ENCODE measurements at places on chromosomes 6 and 20. TPM values are rescaled to one million over a fixed set of nuclear protein-coding genes. Genes with fewer than 3 reads are reported as not detected.

Gene SPATA25
- total RNA-seq = 0.42 TPM

Gene CCN6
- not detected for total RNA-seq

DNA sequence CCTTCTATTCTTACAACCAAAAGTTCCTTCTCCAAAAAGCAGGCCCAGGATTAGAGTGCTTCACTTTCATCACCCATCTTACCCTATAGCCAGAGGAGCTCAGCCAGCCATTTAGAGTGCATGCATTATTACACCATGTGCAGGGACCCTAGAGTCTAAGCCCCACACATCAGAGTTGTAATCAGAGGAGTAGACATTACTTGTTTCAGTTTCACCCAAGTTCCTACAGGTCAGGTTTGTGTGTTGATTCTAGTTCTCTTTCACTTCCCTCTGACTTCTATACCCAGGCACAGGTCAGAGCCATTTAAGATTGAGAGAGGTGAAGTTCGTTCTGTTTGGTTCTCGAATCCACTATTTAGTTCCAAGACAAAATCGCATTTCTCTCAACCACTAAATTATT is 16.3 kb upstream of the ARFGEF3 start:
- no peak overlapping the region for H3K4me3 ChIP-seq
- no peaks in the 10 kb centered on the region for H3K4me1 ChIP-seq
- no peaks in the 10 kb centered on the region for H3K27me3 ChIP-seq

DNA sequence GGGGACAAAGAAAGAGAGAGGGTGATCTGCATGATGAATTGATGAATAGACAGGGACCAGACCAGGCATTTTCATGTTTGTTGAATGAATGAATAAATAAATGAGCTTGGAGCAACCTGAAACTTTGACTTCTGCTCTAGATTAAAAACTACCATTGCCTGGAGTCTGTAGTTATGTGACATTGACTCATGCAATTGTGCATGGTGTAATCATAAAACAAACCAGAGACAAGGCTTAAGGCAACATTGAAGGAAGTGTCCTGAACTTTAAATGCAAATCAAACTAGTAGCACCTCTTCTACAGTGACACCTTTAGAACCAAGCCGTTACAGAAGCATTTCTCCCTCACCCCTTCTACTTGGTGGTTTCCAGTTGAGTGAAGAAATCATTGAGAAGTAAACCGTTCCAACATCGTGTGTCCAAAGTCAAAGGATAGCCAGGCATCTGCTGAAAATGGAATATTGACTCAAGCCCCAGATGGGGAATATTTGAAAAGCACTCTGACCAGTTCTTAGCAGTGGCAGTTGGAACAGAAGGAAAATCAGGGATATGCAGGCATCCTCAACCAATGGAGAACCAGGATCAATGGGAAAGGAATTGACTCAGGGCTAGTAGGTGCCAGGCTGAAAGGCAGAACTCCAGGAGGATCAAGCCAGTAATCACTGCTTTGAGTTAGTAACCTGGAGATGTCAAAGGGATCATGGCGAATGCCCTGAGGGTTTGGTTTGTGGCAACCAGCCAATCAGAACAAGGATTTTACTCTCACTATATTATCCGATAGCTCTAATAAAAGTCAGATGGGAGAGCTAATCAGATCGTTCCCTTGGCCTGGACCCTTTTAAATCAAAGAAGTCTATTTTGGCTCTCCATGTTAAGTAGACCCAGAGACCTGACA is 171.2 kb upstream of the TSHZ2 start:
- H3K4me3 ChIP-seq = no peak overlapping the region
- no peak overlapping the region for H3K27ac ChIP-seq
- no peaks in the 10 kb centered on the region for H3K4me1 ChIP-seq
- DNase-seq = no peak
- H3K27me3 ChIP-seq = no peaks in the 10 kb centered on the region

Gene PTCHD4
- total RNA-seq = 1.1 TPM

DNA sequence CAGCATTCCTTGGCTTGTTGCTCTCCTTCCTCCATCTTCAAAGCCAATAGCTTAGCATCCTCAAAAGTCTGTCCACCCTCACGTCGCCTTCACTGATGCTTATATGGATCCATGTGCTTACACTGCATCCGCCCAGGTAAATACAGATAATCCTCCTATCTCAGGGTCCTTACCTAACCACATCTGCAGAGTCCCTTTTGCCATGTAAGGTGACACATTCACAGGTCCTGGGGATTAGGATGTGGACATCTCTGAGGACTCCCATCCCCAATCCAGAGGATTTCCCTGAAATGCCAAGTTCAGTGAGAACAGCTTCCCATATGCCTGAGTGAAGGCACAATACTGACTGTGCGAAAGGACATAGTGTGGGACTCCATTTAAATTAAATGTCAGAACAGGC is 25.4 kb downstream of the FKBP1A start:
- peaks cover 11% of the 10 kb centered on the region for H3K36me3 ChIP-seq
- H3K27me3 ChIP-seq = no peaks in the 10 kb centered on the region
- no peak overlapping the region for H3K27ac ChIP-seq
- peaks cover 6% of the 10 kb centered on the region for H3K4me1 ChIP-seq

GRCh38 chr6:167426651-167427050 is 101.8 kb downstream of the TTLL2 start:
- no peak for DNase-seq
- no peak overlapping the region for H3K4me3 ChIP-seq
- H3K27me3 ChIP-seq = peaks cover 5% of the 10 kb centered on the region
- H3K4me1 ChIP-seq = no peaks in the 10 kb centered on the region

GRCh38 chr6:100366419-100366818 is 98.3 kb downstream of the SIM1 start:
- H3K4me3 ChIP-seq = no peak overlapping the region
- no peaks in the 10 kb centered on the region for H3K36me3 ChIP-seq
- H3K27ac ChIP-seq = no peak overlapping the region
- H3K27me3 ChIP-seq = no peaks in the 10 kb centered on the region
- peak; percentile 15 for DNase-seq

Gene SCUBE3
- total RNA-seq = 0.05 TPM

GRCh38 chr6:161130967-161131766 is 139.6 kb downstream of the MAP3K4 start:
- H3K27me3 ChIP-seq = no peaks in the 10 kb centered on the region
- peaks cover 12% of the 10 kb centered on the region for H3K4me1 ChIP-seq
- DNase-seq = no peak
- H3K36me3 ChIP-seq = no peaks in the 10 kb centered on the region
- H3K27ac ChIP-seq = no peak overlapping the region

Gene KHDC1L
- total RNA-seq = 5.4 TPM

Gene HSPA1L
- total RNA-seq = 0.12 TPM

DNA sequence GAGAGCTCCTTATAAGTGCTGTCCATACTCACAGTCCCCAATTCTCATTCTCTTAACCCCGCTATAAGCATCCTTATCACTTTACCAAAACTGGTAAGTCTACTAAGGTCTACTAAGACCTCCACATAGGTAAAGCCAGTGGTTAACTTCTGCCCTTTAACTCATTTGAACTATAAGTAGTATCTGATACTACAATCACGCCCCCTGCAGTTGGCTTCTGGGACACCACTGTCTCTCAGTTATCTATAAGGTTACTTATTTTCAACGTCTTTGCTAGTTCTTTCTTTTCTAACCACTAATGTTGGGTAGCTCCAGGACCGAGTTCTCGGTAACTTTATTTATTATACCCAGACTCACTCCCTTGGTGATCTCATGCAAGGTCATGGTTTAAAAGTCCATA is 142.6 kb downstream of the ARHGAP18 start:
- no peaks in the 10 kb centered on the region for H3K36me3 ChIP-seq
- H3K4me3 ChIP-seq = no peak overlapping the region
- no peak overlapping the region for H3K27ac ChIP-seq
- peak; percentile 10 for DNase-seq

- peaks cover 29% of the 10 kb centered on the region for H3K27me3 ChIP-seq
- 0 out of 2 replicates have a peak, but pooled peaks cover 4% of the 10 kb centered on the region for H3K4me1 ChIP-seq
- H3K4me3 ChIP-seq = no peak overlapping the region
- no peak overlapping the region for H3K27ac ChIP-seq
These were observed 150.4 kb upstream of the PHACTR3 start for GRCh38 chr20:59453759-59454560.

- no peak for DNase-seq
- H3K4me3 ChIP-seq = no peak overlapping the region
- H3K36me3 ChIP-seq = peaks cover 9% of the 10 kb centered on the region
- H3K4me1 ChIP-seq = peaks cover 87% of the 10 kb centered on the region
These were observed 39.0 kb downstream of the MAN1A1 start for GRCh38 chr6:119310486-119311036.

DNA sequence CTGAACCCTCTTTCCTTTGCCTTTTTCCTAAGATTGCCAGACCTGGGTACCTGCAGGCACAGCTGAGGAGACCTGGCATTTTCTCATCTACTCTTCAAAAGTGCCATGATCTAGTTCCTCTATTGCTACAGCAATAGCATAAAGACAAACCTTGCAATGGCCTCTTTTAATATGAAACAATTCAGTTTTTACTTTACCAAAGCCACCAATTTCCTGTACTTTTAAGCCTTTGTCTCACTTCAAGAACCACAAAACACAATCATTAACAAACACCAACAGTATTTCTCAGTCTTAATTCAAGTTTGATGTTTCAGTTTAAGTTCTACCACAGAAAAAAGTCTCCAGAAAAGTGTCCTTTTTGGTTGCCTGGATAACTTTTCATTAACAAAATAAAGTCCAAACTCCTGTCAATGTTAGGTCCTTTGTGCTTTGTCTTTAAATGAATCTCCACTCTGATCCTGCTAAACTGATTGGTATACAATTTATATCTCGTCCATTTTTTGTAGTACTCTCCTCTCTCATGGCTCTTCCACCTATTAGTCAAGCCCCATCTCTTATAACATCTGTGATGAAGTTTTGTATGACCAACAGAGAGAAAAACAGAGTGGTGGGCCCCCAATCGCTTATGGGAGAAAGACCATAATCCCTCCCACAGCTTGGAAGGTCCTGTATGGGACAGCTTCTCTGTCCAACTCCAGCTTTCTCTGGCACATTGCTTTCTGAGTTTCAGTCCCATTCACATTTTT is 50.5 kb upstream of the THEMIS start:
- no peak for DNase-seq
- H3K27me3 ChIP-seq = no peaks in the 10 kb centered on the region
- H3K27ac ChIP-seq = no peak overlapping the region

GRCh38 chr6:3442431-3443220 is 14.2 kb downstream of the SLC22A23 start:
- no peak overlapping the region for H3K27ac ChIP-seq
- no peak for DNase-seq
- H3K4me1 ChIP-seq = peaks cover 14% of the 10 kb centered on the region
- no peak overlapping the region for H3K4me3 ChIP-seq

- H3K4me1 ChIP-seq = peaks cover 3% of the 10 kb centered on the region
- H3K27ac ChIP-seq = no peak overlapping the region
- DNase-seq = no peak
- peaks cover 8% of the 10 kb centered on the region for H3K27me3 ChIP-seq
- no peak overlapping the region for H3K4me3 ChIP-seq
These were observed 8.4 kb upstream of the HLA-DOA start for GRCh38 chr6:33017694-33018353.

GRCh38 chr20:41356951-41357350 is 9.7 kb downstream of the EMILIN3 start:
- no peak overlapping the region for H3K4me3 ChIP-seq
- no peaks in the 10 kb centered on the region for H3K36me3 ChIP-seq
- no peaks in the 10 kb centered on the region for H3K27me3 ChIP-seq
- DNase-seq = no peak
- H3K27ac ChIP-seq = no peak overlapping the region

GRCh38 chr6:33207552-33208090 is 679 bp upstream of the RING1 start:
- peak overlapping the region; percentile 96 for H3K27ac ChIP-seq
- no peak for DNase-seq
- H3K4me3 ChIP-seq = peak overlapping the region; percentile 92
- no peaks in the 10 kb centered on the region for H3K27me3 ChIP-seq
- H3K36me3 ChIP-seq = peaks cover 29% of the 10 kb centered on the region
- peaks cover 51% of the 10 kb centered on the region for H3K4me1 ChIP-seq

DNA sequence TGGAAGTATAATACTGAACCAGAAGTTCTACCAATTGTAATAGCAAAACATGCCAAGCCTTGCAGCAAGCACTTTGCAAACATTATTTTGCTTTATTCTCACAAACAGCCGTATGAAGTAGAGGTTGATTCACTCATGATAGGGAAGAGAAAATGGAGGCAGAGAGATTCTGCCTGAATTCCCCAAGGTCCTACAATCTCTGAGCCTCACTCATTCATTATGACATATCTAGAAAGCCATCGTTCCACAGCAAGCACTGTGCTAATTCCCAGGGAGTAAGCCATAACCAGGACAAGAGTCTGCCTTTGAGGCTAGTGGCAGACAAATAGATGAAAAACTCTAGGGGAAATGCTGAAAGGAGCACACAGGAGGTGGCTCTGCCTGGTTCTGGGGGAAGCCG is 288.0 kb downstream of the TSHZ2 start:
- H3K4me1 ChIP-seq = no peaks in the 10 kb centered on the region
- H3K36me3 ChIP-seq = no peaks in the 10 kb centered on the region
- H3K27ac ChIP-seq = no peak overlapping the region

Gene CNR1
- not detected for total RNA-seq

DNA sequence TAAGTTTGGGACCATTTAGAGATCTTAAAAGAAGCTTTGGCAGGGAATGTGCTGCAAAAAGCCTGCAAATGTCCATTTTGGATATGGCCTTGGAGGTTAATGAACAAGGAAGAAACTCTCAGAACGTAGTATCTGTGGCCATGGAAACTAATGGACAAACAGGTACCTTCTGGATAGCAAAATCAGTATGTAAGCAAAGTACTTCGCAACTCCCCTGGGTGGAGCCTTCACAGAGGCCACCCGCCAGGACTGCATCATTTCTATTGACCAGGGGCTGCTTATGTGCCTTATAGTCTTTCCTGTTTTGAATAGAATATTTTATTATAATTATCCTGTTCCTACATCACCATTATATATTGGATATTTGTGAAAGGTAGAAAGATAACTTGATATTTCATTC is 510.8 kb upstream of the SYNCRIP start:
- H3K27ac ChIP-seq = no peak overlapping the region
- no peak for DNase-seq
- H3K27me3 ChIP-seq = peaks cover 10% of the 10 kb centered on the region
- no peaks in the 10 kb centered on the region for H3K4me1 ChIP-seq

- H3K27ac ChIP-seq = no peak overlapping the region
- no peaks in the 10 kb centered on the region for H3K27me3 ChIP-seq
- peaks cover 26% of the 10 kb centered on the region for H3K4me1 ChIP-seq
- no peak for DNase-seq
- H3K4me3 ChIP-seq = no peak overlapping the region
- H3K36me3 ChIP-seq = no peaks in the 10 kb centered on the region
These were observed 54.7 kb downstream of the PHF20 start for GRCh38 chr20:35826397-35826998.

GRCh38 chr6:166626177-166627032 is 646 bp downstream of the RPS6KA2 start:
- peaks cover 9% of the 10 kb centered on the region for H3K4me1 ChIP-seq
- DNase-seq = no peak
- H3K27me3 ChIP-seq = no peaks in the 10 kb centered on the region
- peak overlapping the region; percentile 29 for H3K27ac ChIP-seq
